ENCODE measurements at places on chromosomes 16 and 17.

DNA sequence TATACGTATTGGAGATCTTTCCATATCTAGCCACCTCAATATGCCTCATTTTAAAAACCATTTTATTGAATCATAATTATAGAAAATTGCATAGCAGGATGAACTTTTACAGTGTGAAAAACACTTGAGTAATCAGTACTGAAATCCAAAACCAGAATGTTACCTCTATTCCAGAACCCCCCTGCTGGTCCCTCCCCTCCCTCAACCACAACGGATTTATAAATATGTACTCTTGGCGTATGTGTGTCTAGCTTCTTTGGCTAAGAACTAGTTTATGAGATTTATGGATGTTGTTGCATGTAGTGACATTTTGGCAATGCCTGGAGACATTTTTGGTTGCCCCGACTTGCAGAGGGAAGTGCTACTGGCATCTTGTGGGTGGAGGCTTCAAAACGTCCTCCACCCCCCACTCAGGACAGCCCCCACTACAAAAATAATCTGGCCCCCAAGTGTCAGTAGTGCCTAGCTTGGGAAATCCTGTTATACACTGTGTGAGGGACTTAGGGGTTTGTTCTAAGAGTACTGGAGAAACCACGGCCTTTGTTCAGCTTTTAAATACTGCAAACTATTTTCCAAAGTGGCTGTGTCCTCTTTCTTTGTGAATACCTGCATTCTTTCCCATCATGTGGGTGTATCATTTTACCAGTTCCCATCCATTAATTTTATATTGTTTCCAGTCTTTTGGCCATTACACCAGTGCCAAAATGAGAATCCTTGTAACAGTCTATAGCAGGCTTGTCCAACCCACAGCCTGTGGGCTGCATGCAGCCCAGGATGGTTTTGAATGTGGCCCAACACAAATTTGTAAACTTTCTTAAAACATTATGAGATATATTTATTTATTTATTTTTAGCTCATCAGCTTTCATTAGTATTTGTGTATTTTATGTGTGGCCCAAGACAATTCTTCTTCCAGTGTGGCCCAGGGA is 23.7 kb downstream of the ITPRIPL2 start:
- DNase-seq, result no peak

DNA sequence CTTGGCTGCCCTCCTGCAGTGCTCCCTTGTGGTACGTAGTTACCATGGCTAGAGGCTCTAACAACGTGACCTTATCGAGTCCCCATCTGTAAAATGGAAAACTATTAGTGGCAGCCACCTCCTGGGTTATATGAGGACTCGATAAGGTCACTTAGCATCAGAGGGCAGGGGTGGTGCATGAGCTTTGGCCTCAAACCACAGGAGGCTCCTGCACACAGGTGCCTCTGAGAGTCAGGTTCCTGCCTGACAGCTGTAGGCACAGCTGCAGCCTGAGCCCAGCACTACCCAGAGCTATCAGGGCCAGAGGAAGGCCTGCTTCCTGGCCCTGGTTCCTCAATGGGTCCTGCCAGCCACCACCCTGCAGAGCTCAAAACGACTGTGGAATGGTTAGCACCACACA is 57.2 kb upstream of the SEC14L1 start:
- DNase-seq, result no peak

DNA sequence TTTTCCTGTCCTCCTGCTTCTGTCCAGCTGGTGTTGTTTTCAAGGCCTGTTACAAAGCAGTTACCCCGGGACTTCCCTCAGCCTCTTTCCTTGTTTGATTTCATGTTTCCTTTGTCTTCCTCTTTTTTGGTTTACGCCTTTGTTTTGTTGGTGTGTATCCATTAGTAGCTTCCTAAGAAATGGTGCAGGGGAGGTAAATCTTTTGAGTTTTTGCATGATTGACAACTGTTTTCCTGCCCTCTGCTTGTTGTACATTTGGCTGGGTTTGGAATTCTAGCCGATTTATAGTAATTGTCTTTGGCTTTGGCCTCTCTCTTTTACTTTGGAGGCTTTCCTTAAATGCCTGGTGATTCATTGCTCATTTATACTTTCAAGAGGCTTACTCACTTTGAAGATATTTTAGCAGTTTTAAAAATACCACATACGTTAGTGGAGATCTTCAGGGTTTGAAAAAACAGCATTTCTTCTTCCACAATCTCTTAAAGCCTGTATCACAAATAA is 32.8 kb downstream of the DNAH2 start:
- DNase-seq, result no peak

GRCh38 chr17:35709874-35710273 is 21.6 kb upstream of the RASL10B start:
- DNase-seq, result no peak

- DNase-seq, result no peak
These were observed 40.8 kb upstream of the CIBAR2 start for GRCh38 chr16:85153046-85153445.

- DNase-seq, result no peak
These were observed 115.8 kb downstream of the MSI2 start for GRCh38 chr17:57372156-57372555.

Data from activated T-cell treated with anti-CD3 and anti-CD28 coated beads, Interleukin-2, amount 50 U/mL, for 1 hour (primary cell).